ENCODE measurements at places on chromosomes 13 and 19. TPM values are rescaled to one million over a fixed set of nuclear protein-coding genes. Genes with fewer than 3 reads are reported as not detected.

Gene CD33
- total RNA-seq, result 18.6 TPM

DNA sequence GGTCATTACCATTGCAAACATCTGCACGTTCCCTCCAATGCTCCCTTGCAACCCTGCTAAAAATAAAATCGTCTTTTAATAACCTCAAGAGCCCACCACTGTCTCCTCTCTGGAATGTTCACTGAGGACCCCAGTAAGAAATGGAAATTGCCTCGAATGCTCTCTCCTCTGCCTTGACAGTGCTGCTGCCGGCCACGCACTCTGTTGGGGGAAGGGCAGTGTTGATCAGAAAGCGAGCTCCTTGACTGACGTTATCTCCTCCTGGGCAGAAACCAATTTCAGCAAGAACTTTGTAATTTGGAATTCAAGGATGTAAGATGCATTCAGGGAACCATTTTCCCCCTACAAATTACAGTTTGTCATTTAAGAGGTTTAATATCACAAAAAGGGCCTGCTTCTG, 718.5 kb downstream of the UQCRFS1 start:
- no peak for DNase-seq

GRCh38 chr19:19662871-19663255, 613 bp downstream of the ATP13A1 start:
- DNase-seq, result no peak

- no peak for DNase-seq
These were observed 20.3 kb upstream of the GGACT start for GRCh38 chr13:100608906-100609305.

DNA sequence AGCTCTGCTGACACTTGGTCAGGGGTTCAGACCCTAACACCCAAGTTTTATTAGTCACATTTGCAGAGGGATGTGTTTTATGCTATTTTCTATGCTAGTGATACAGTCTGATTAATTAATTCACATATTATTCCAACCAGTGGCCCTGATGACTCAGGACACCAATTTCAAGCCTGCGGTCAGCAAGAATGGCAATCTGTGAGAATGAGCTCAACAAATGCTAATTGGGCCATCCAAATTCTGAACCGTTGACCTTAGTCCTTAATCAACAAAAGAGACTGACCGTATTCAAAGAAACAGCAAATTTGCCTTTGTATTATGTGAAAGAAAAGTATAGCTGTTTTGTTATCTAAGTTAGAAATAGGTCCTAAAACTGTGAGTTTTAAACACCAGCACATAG, 9.6 kb upstream of the KL start:
- no peak for DNase-seq

Gene NOP53
- 194 TPM for total RNA-seq

DNA sequence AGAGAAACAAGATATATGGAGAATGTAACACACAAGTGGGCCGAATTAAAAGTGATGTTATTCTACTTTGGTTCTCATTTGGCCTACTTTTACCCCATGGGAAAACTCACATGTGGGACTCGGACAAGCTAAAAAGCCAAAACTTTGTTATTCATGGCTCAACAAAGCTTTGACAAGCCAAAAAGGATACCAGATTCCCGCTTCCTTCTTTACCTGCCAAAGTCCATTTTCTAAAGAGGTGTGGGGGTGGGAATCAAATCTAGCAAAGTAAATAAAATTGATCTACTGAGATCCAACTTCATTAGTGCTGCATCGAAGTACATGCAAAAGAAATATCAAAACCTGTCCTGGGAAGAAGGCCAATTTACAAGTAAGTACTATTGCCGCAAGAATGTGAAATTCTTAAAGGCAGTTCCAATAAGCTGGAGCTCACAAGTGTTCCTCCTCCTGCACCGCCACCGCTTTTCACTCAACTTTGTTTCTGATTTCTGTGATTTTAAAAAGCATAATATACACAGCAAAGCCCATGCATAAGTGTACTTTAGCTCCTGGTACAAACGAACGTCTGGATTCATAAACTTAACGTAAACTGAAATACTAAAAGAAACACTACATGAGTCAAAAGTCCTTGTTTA, 1.1 kb downstream of the LNX2 start:
- no peak for DNase-seq

Gene PDE4C
- not detected for total RNA-seq

Gene MISP
- total RNA-seq, result 0.67 TPM

Gene CLEC11A
- total RNA-seq, result 13.2 TPM

Gene DMPK
- 37.5 TPM for total RNA-seq

- no peak for DNase-seq
These were observed at the start of gene BST2 for GRCh38 chr19:17405250-17406045. Gene BST2, minus strand, starts transcription at chr19:17405630. Its CDS starts 55 bp downstream, at chr19:17405575.

Gene CAPN12
- total RNA-seq, result 1.3 TPM

DNA sequence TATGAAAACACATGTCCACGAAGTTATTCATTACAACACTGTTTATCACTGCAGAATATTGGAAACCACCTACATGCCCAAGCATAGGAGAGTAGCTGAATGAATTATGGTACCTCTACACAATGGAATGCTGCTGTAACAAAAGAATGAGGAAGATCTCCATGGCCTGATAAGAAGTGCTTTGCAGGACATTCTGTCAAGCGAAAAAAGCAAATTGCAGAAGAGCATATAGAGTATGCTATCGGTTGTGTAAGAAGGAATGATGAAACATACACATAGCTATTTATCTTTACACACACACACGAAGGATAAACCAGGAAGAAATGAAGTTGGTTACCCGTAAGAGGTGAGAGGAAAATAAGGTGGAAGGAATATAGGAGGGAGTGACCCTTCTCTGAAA, 37.5 kb upstream of the CEACAM20 start:
- DNase-seq, result no peak

GRCh38 chr13:50243931-50244330, 228.7 kb downstream of the KCNRG start:
- DNase-seq, result no peak

GRCh38 chr19:2248136-2249009, 750 bp upstream of the AMH start:
- DNase-seq, result no peak

- no peak for DNase-seq
These were observed 25.7 kb upstream of the TPTE2 start for GRCh38 chr13:19586904-19587634.

All from mesenteric fat pad (tissue), 1 donor.